ENCODE measurements at places on chromosomes 13 and 19.
A peak's percentile ranks its signal among the peaks of the same experiment; 100 is the strongest.

DNA sequence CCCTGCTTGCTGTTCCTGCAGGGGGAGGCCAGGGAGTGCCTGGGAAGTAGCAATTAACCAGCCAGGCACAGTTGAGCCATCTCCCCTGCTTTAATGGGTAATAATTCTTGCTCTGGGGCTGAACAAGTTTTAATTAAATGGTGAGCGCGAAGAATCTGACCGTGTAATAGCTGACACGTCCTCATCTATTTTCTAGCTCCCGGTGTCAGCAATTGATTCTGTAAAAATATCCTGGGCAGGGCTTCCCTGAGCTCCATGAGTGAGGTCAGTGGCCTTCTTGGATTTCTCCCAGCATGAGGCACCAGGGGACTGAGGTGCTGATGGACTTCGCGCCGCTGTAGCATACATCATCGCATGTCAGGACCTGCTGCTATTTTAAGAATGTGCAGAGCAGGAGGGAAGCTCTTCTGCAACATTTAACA lies 26.9 kb downstream of the SIPA1L3 start:
- DNase-seq: peak; percentile 34

DNA sequence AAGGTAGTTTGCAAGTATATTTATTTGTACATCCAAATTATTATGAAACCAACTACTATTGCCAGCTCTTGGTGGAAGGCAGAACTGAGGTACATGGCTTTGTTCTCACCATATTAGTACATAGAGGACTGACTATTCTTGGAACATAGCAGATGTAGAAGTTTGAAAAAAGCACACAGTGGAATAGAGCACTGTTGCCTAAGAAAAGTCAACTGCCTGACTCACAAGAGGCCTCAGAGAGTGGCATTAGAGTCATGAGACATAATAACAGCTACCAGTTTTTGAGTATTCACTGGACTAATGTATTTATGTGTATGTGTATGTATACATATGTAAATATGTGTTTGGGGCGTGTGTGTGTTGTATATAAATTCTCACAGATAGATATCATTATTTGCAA lies 8.3 kb upstream of the PCDH20 start:
- DNase-seq: no peak

DNA sequence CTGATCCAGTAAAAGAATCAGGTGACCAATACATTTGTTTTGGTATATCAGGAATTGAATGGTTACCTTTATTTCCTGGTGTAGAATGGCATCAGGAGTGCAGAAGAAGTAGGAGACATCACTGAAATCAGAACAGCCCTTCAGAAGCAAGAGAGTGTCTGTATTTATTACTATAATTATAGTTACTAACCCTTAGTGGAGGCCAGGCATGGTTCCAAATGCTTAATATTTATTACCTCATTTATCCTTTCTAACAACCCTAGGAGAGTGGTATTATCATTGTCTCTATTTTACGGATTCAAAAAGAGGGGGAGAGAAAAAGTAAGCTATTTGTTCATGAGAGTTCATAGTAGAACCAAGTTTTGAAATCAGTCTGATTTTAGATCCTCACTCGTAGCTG lies 1292.9 kb downstream of the PCDH9 start:
- no peak for DNase-seq

GRCh38 chr19:48480183-48480557 lies 11.0 kb downstream of the CYTH2 start:
- DNase-seq: no peak

GRCh38 chr13:110929104-110929777 lies 14.4 kb upstream of the ANKRD10 start:
- DNase-seq: no peak

DNA sequence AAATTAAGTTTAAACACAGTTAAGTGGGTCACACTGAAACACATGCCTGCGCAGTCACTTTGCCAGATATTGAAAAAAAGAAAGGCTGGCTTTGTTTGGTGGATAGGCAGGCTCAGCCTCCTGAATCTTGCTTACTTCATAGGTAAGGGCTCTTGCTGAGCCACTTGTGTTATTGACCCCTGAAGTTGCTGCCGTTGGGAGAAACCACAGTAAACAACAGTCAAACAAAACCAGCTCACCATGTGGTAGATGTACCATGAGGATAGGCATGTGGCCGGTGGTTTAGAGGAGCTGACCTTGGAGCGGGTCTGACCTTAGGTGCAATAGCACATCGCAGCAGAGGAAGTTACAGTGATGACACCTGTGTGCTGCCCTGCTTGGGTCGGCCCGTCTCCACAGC lies 52.2 kb downstream of the SPATA13 start:
- DNase-seq: no peak

DNA sequence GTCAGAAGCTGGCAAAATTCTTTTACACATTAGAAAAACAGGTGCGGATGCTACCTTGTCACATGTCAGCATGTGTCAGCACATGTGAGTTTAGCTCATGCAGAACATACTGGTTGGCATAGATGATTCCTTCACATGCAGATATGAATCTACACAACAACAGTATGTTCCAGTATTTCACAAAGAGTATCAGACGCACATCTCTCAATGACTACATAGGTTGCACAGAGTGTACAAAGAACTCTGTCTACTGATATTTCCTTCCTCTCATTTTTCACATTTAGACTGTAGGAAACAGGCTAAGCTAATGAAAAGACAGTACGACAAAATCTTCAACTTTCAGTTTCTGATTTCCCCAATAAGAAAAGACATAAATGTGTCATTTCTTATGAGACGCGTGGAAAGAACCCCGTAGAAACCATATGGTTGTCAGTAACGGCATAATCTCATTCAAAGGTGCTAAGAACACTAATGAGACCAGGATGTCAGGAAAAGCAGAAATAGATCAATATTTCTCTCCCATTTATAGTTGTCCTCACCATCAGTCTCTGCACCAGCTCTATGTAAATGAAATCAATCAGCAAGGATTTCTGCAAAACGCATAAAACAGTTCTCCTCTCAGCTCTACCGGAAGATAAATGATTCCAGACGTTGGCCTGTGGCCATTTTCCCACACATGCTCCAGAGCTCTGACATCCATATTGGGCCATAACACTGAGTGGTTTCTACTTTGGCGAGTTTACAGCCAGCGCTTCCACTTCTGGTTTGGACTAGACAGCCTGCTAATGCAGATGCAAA lies 81.2 kb downstream of the STARD13 start:
- peak; percentile 77 for DNase-seq

DNA sequence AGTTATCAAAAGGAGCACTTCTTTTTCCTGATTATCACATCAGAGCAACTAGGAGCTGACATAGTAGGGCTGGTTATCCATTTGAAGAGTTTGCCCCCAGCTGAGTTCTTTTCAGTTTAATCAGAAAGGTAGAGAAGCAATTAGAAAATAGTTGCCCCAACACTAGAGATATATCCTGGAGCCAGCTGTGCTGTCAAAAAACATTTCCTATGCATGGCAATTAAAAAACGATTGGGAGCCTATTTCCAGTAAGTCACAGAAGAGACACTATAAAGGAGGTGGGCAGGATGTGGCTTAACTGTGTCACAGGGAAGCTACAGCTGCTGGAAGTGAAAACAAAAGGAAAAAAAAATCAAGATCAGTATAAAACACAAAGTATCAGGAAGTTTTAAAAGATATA lies 155.7 kb upstream of the SLITRK1 start:
- DNase-seq: no peak

DNA sequence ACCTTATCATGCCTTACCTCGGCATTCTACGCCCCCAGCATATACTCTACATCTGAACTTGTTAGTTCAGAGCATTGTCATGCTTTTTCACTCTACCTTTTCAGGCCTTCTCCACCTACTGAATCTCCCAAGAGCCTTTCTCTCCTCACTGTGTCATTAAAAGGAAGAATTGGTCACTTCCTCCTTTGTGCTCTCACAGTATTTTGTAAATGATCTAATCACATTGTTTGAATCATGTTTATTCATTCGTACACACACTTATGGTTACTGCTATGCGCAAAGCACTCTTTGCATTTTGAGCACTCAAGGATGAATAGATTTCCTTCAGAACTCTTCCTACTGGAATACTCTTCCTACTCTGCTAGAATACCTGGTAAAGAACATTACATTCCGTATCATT lies 15.8 kb upstream of the ELF1 start:
- DNase-seq: no peak

DNA sequence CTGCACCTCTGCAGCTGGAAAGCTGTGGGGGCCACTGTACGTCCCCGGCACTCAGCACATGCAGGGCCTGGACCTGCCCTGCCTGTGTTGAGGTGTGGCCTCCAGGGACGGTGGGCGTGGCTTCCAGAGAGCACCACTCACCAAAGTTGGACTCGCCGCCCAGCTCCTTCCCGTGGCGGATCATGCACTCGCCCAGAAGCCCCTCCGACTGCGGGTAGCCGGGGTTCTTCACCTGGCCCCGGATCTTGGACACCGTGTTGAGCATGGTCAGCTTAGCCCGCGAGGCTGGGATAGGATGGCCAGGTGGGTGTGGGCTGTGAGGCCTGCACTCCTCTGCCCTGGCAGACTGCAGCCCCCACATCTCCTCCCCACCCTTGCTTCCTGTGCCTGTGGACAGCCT lies 22.0 kb downstream of the MPND start:
- DNase-seq: no peak

Data from myocyte (in vitro differentiated cells).